DMS79 (cell line): ENCODE measurements at places on chromosomes 5 and 9.
A peak's percentile ranks its signal among the peaks of the same experiment; 100 is the strongest.

DNA sequence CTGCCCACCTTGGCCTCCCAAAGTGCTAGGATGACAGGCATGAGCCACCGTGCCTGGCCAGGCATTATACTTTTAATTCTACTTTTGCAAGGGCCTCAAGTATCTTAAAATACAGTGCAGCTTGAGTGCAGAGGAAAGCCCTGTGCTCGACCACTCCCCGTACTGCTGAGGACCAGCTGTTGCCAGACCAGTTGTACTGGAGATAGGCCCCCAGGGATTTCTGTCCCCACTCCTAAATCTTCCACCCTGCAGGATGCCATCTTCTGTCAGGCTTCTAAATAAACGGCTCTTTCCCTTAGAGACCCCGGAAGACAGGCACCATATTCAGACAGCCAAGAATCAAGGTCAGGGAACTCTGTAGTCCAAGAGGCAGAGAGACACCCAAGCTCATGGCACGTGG lies 16.6 kb upstream of the PSMD5 start:
- no peak for DNase-seq

DNA sequence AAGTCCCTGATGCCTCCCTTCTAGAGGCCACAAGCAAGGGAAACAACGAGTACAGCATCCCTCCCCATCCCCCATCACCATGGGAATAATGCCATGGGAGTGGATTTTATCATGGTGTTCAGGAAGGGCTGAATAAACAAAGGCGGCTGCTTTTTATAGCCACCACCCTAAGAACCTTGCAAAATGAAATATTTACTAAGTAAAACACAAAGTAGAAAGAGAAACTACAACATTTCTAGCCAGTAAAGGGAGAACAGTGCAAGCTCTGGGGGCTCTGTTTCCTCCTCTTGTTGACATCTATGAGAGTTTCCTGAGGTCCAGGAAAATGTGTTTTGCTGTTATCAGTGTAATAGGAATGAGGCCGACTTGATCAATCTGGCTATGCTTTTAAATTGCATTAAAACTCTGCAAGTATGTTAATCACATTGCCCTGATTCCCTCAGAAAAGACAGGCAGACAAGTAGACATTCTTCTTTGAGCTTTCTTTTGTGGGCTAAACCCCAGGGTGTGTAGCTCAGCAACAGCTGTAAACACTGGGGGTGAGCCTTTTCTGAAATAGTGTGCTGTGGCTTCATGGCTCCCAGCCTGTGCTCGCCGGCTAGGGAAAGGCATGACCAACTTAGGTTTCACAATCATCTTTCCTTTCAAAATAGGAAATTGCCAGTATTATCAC lies 31.1 kb downstream of the SV2C start:
- DNase-seq = no peak

DNA sequence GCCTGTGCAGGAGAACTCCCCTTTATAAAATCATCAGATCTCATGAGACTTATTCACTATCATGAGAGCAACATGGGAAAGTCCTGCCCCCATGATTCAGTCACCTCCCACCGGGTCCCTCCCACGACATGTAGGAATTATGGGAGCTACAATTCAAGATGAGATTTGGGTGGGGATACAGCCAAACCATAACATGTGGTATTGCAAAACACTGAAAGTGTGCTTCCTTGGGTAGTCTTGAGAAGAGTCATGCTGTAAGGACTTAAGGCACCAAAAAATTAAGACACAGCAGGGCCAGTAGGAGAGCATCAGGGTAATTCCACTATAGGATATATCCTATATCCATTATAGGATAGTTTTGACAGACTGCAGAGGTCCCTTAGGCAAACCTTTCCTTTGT lies 29.4 kb upstream of the GDNF start:
- DNase-seq = no peak

GRCh38 chr9:74444369-74444768 lies 52.8 kb upstream of the RORB start:
- no peak for DNase-seq

GRCh38 chr9:5842929-5843793 lies 10.2 kb upstream of the ERMP1 start:
- DNase-seq = no peak

- DNase-seq = no peak
These were observed 75.6 kb downstream of the USP20 start for GRCh38 chr9:129910628-129911567.

DNA sequence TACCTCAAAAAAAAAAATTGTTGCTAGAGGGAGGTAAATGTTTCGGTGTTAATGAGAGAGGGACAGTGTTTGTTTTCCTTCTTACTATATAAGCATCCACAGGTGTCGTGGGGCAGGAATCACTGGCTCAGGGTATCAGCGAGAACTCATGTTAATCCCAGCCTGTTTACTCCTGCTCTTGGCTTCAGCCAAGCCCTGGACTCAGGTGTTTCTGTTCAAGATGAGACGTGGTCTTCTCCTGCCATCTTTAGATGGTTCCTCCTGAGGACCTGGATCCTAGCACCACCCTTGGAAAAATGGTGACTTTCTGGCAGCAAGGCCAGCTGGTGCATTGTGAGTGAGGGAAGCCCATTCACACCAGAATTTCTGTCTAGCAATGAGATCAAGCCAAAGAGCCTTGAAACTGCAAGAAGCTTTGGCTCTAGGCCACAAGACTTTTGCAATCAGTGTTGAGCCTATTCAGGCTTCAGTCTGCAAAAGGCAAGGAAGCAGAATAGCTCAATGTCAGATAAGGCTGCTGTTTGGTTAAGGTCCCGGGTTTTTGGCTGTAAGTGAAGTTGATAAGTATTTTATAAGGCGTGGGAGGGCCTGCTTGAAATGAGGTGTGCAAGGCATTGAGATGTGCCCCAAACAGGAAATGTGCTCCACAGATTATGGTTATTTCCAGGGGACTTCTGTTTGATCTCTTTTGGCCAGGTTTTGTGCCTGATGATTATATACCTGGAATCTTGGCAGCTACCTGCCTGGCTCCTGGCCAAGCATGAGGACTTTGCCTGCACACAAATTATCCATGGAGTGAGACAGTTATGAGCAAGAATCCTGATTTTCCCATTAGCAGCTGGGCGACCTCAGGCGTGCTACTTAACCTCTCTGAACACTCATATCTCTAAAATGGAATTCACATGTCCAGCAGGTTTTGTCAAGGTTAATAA lies 99.8 kb downstream of the TENT4A start:
- peak; percentile 77 for DNase-seq

DNA sequence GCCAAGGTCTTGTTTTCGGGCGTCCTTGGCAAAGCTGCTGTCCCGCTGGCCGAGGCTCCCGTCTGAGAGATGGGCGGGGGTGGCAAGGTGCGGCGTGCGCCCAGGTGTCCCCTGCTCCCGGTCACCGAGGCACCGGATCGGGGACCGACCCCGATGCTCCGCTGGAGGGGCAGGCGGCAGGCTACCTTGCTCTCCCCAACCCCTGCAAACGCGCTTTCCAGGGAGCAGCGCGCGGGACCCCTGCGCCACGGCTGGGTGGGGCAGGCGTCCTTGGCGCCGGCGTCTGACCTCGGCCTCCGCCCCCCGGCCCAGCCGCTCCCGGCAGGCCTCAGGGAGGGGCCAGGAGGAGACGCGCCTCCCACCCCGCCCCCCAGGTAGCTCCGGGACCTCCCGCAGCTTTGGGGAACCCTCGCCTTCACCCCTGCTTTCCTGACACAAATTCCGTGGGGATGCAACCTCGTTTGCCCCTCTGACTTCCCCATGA lies 551 bp downstream of the N4BP3 start:
- no peak for DNase-seq

DNA sequence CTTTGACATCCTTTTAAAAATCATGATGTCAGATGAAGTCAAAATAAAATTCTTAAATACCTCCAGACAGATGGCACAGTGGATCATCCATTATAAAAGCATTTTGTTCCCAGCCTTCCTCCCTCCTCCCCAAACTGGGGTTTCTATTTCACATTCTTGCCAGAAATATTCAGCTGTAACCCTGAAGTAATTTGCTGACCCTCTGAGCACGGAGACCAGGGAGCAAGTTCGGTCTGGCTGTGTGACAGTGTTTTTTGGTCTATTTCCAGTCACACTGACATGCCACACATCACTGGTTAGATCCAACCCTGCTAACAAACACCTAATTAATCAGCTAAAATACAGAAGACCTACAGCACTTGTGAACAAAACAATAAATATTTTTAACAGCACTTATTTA lies 126.2 kb upstream of the DMRT1 start:
- DNase-seq = no peak

GRCh38 chr5:93275376-93275775 lies 305.6 kb downstream of the NR2F1-AS1 start:
- DNase-seq = no peak

- no peak for DNase-seq
These were observed 24.2 kb downstream of the C9orf50 start for GRCh38 chr9:129596541-129597331.

DNA sequence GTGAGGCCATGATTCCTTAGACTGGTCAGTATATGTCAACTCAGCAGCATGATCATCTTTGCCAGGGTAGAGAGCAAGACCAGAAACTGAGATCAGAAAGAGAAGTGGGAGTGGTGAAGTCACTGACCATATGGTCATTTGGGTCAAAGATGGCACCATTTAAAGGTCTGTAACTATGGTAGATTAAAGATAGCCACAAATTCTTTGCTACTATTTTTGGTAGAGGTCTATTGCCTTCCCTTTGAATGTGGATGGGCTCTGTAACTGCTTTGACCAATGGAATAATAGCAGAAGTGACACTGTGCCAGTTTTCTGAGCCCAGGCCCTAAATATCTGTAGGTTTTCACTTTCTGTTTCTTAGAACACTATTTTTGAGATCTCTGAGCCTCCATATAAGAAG lies 117.6 kb downstream of the PCSK1 start:
- no peak for DNase-seq

DNA sequence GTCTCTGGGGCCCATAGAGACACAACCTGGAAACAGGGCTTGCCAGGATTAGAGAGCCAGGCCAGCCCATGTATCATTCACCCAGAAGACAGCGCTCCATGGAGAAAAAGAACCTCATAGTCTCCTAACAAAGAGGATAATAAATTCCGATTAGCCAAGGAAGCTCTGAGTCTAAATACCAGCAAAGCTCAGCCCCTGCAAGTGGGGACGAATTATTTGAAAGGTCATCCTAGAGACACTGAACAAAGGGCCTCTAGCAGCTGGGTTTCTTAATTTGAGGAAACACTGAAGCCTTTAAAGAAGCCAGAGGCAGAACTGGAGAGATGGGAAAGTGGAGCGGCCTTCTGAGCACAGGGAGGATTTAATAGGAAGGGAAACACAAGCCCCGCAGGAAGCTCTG lies 287.1 kb upstream of the ZNF462 start:
- DNase-seq = no peak

GRCh38 chr5:3362606-3362910 lies 233.1 kb upstream of the IRX1 start:
- DNase-seq = no peak

DNA sequence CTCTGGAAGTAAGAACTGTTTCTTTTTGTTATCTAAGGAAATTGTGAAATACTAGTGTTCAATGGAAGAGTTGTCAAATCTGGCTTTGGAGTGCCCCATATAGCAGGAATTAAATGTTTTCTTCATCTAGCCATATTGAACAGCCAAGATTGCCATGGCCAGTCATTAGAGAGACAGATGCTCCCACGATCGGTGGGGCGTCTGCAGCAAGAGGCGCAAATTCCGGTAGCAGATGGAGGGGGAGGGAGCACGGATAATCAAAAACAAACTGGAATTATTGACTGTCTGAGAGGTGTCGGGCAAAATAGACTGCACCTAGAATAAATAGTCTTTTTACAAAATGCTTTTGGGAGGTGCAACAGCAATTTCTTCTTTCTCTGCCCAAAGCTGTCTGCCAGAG lies 139.1 kb upstream of the FSTL4 start:
- no peak for DNase-seq

GRCh38 chr9:38361473-38361850 lies 31.0 kb upstream of the ALDH1B1 start:
- no peak for DNase-seq

DNA sequence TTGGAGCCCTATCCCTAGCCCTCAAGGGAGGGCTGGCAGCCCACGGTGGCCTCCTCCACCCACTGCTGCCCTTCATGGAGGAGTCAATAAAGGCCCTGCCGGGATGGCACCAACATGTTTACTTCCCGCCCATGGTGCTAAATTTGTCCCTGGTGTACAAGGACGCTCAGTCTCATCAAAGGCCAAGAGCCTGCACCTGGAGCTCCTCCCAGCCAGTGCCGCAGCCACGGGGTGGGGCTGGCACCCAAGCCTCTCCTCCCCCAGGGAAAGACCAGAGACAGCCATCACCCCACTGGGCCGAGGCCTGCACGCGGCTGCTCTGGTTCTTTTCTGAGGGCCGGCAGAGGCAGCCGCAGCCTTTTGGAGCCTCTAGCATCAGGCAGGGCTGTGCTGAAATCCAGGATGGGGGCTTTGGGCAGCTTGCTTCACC lies 34.8 kb upstream of the RXRA start:
- no peak for DNase-seq

GRCh38 chr5:106530150-106530549 lies 1140.6 kb downstream of the EFNA5 start:
- DNase-seq = no peak

- no peak for DNase-seq
These were observed 6.4 kb upstream of the RALGDS start for GRCh38 chr9:133127340-133127981.

- no peak for DNase-seq
These were observed 496.8 kb downstream of the MAT2B start for GRCh38 chr5:164002214-164002613.

- DNase-seq = peak; percentile 99
These were observed at the start of gene MIGA2 for GRCh38 chr9:129036241-129036922. Gene MIGA2 (plus strand): TSS chr9:129036626. CDS start chr9:129040595, 3,969 bp downstream.

GRCh38 chr5:173001229-173001841 lies 17.8 kb downstream of the ATP6V0E1 start:
- DNase-seq = no peak

DNA sequence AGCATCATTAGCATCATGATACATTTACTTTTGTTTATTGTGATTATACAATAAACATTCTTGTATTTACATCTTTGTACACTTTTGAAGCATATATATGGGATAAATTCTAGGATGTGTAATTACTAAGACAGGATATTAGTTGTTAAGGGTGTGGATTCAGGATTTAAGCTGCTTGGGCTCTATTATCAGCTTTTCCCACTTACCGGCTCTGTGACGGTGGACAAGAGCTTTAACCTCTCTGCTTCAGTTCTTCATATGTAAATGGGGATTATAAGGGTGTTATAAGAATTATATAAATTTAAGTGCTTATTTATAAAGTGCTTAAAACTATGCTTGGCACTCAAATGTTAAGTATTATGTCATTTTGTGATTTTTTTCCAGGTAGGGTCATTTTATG lies 131.1 kb downstream of the FER start:
- no peak for DNase-seq

GRCh38 chr9:38768351-38768761 lies 48.4 kb upstream of the FAM240B start:
- DNase-seq = no peak

DNA sequence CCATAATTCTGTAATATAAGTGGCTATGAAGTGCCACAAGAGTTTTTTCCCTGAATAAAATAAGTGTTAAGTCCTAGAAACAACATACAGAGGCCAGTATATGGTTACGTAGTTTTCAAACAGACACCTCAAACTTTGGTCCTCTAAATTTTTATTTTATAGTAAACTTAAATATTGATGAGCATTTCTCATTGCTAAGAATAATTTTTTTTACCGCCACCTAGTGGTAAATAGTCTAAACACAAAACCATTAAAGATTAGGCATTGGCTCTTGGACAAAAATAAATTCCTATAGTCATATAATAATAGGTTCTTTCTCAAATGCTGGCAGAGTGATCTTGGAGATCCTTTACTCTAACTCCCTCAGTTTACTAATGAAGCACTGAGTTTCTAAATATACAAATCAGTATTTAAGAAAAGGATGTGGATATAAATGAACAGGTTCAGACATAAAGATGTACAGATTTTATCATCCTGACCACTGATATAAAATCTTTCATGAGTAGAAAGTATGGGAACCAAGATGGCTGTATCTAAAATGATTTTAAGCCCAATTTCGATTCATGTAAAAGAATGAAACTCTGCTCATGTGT lies 136.2 kb downstream of the FANCC start:
- DNase-seq = no peak
